ENCODE measurements at places on chromosomes 2 and 18. TPM values are rescaled to one million over a fixed set of nuclear protein-coding genes. Genes with fewer than 3 reads are reported as not detected.

DNA sequence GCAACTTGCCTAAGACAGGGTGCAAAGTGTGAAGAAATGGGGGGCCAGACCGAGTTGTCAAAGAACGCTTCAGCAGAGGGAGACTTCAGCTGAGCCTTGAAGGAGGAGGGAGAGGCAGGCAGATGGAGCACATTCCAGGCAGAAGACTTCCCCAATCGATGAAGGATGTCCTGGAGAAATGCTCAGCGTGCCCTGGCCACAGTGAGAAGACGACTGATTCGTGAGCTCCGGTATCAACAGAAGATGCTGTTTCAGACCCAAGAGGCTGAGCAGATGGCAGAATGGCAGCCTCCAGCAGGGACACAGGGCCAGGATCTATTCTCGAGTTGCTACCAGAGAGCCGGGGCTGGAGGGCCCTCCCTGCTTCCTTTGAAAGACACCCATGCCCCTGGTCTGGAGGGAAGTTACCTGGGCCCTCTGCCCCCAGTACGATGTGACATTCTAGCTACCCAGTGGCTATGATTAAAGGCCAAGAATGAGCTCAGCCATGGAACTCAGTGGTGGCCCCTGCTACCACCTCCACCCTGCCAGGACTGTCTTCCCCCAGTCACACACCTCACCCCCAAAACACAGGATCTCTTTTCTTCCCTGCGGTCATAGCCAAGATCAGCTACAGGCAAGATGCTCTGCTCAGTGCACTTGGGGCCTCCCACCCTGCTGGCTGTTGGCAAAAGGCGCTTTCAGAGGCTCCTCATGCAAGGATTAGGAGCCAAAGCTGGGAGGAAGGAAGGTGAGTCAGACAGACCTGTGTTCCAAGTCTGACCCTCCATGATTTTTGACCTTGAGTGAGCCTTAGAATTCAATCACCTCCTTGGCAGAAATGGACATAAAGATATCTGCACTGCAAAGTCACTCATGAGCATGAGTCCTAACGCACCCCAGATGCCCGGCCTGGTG lies 84.3 kb downstream of the TFCP2L1 start:
- no peak for DNase-seq

GRCh38 chr2:157771234-157771633 lies 104.9 kb downstream of the ACVR1 start:
- DNase-seq, result no peak

GRCh38 chr2:229921101-229921891 lies 513 bp downstream of the TRIP12 start:
- peak; percentile 66 for DNase-seq

GRCh38 chr2:168757223-168757622 lies 45.2 kb upstream of the NOSTRIN start:
- DNase-seq, result no peak

- no peak for DNase-seq
Observed at GRCh38 chr18:11987527-11987926, 6.2 kb downstream of the IMPA2 start.

DNA sequence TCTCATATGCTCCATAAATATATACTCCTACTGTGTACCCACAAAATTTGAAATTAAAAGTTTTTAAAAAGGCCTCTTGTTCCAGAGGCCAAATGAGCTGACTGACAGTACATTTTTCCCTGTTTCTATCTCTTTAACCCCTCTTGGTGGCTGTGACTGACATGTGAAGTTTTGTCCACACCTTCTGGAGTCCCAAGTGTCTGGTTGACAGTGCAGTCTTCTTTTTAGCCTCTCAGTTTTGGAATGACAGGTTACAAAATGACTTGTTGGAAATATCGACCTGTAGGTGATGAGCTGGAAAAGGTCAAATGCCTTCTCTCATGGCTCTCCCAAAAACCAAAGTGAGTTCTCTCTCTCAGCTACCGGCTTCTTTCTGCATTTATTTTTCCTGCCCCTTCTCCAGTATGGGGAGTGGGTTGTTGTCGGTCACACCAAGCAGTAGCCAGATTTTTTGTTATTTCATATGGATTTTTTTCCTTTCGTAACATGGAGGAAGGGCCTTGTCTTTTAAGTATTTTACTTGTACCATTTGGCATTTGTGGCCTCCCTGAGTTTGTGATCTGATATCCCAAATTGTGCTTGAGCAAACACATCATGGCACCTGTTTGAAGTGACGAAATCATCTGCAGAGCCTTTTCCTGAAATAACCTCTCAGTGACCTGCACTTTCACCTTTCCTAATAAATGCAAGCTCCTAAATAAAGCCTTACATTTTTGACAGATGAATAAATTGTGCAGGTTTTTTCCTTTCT lies 143.9 kb downstream of the ESCO1 start:
- no peak for DNase-seq

- no peak for DNase-seq
Observed at GRCh38 chr2:232697807-232698110, 628 bp downstream of the GIGYF2 start.

- DNase-seq, result no peak
Observed at GRCh38 chr18:10261344-10262276, 192.8 kb upstream of the APCDD1 start.

Gene SCYGR4
- total RNA-seq, result not detected

Gene NLRC4
- total RNA-seq, result not detected

Gene MC5R
- total RNA-seq, result not detected
